ENCODE measurements at places on chromosomes 5 and 9. TPM values are rescaled to one million over a fixed set of nuclear protein-coding genes. Genes with fewer than 3 reads are reported as not detected.

DNA sequence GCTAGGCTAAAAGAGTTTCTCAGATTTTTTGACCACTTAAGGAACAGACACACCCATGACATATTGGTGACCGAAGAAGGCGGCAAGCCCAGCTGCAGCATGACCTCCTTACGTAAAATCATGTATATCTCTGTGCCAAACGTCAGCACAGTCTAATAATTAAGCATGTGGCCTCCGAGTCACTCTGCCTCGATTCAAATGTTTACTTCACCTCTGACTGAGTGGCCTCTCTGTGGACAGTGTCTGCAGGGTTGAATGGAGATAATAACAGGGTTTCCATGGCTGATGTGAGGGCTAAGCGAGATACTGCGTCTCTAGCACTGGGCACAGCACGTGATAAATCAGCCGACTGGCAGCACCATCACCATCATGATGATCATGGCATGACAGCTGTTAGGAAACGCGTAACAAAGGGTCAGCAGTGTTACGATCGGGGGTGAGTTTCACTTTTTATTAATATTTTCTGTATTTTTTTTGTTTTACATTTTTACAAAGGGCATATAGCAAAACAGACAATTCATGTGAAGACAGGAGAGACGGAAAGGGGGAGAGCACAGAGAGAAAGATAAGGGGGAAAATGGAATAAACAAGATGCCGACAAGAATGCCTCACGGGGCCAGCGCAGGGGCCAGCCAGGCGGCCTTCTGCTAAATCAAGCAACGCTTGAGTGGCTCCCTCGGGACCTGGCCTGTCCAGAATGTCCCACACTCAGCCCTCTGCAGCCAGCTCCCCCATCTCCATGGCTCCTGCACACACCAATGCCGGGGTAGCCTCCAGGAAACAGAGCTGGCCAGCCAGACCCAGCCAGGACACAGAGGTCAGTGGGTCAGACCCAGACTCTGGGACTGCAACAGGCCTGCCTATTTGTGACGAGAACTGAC lies 60.3 kb downstream of the ADAMTS2 start:
- peak; percentile 47 for DNase-seq

DNA sequence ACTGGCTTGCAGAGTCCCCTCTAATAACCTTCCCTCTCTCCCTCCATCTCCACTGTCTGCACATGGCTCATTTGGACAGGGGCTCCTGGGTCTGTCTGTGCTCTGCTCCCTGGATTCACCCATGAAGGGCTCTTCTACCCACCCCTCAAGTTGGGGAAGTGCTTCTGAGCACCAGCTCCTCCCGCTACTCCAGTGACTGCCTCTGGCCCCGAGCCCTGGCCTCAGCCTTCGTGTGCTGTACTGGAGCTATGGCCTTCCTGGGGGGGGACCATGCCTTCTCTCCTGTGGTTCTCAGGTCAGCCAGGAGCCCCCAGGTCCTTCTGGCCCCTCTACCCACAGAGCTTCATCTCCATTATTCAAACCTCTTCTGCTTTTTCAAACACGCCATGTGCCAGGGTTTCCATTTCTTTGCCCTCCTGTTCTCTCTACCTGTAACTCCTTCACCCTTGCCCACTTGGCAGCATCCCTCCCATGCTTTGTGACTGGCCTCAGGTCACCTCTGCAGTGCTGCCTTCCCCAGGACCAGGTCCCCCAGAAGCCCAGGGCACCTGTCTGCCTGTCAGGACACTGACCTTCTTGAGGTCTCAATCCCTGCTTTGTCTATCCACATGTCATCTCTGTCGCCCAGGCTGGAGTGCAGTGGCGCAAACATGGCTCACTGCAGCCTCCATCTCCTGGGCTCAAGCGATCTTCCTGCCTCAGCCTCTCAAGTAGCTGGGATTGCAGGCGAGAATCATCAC lies 9.5 kb downstream of the SH3PXD2B start:
- no peak for DNase-seq

DNA sequence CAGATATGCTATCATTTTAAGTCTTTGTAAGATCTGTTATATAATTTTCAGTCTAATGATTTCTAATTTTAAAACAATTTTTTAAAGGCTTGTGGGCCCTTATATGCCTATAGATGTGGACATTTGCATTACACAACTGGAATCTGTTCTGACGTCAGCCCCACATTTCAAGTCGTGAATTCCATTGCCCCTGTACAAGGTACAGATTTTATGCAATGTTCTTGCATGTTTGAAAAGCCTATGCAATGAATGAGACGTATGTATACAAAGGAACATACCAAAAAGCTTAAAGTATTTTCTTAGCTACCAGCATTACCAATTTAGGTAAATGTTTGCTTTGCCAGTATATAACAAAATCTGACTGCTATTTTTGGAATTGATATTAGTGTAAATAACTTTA lies 77.2 kb downstream of the ITGA1 start:
- DNase-seq: no peak

The TAF11L5 gene
- not detected for polyA plus RNA-seq

DNA sequence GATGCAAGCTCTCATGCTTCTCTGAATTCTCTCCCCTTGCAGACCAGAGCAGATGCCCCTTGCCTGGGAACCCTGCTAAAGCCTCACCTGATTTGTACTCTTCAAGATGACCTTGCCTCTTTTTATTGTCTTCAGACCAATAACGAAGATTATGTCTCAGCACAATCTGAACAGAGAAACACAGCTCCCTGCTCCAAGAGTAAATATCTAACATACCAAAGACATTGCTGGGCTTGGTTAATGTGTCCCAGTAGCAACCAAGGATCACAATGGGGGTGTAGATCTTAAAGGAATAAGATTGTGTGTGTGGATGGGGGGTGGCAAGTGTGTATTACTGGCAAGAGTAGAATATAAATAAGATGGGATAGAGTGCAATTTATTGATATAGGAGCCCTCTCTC lies 67.6 kb upstream of the LHFPL2 start:
- DNase-seq: no peak

DNA sequence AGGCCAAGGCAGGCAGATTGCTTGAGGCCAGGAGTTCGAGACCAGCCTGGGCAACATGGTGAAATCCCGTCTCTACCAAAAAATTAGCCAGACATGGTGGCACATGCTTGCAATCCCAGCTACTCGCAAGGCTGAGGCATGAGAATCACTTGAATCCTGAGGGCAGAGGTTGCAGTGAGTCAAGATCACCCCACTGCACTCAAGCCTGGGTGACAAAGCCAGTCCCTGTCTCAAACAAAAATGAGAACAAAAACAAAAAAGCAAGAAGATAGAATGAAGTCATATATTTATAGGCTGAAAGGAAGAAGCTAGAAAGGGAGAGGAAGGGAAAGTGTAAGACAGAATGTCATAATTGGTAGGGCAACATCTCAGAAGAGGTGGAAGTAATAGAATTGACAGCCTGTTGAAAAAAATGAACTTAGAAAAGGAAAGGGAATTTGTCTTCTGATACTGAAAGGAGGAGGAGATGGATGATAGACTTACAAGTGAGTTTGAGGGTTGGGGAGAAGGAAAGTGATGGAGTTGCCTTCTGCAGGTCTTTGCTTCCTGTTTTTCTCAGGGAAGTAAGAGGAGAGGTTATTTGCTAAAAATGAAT lies 32.2 kb downstream of the CARD6 start:
- DNase-seq: no peak

GRCh38 chr9:70802206-70802605 lies 319.2 kb downstream of the TRPM3 start:
- DNase-seq: peak; percentile 16

The ZDHHC11B gene
- polyA plus RNA-seq: 12.5 TPM

The EGFLAM gene
- 32.1 TPM for polyA plus RNA-seq
